ENCODE measurements at places on chromosomes 5 and 9. TPM values are rescaled to one million over a fixed set of nuclear protein-coding genes. Genes with fewer than 3 reads are reported as not detected.
A peak's percentile ranks its signal among the peaks of the same experiment; 100 is the strongest.

DNA sequence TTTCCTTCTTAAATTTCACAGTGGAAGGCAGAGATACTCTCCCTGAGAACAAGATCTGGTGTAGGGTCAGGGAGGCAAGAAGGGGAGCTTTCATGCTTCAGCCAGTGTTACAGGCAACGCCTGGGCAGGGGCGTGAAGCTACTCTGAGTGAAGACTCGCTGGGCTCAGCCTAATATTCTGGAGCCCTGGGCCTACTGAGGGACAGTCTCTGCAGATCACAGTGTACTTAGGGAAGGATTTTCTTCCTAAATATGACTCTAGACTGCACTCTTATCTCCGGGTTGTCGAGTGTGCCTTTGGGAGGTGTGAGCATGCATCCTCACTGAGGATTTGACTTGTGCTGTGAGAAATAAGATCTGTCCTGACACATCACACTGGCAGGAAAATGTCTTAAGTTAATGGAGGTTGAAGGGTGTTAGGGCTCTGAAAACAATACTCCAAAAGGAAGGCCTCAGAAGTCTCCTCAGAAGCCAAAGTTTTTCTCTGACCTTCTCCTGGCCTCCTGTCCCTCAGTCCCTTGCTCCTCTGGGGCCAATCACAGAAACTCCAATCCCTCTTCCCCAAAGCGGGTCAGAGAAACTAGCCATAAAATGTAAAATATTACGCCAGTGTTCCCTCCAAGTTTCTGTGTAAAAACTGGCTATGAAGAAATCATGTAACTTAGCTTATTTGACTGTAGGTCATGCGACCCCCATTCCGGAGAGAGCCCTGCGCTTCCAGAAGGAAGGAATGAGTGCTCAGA lies 156.8 kb upstream of the TBC1D2 start:
- no peak for DNase-seq

- DNase-seq, result no peak
These were observed 61.8 kb downstream of the CTSL start for GRCh38 chr9:87787735-87788134.

TTC23L gene
- total RNA-seq, result 0.58 TPM

- no peak for DNase-seq
These were observed 204.2 kb upstream of the KLF4 start for GRCh38 chr9:107693625-107694326.

DNA sequence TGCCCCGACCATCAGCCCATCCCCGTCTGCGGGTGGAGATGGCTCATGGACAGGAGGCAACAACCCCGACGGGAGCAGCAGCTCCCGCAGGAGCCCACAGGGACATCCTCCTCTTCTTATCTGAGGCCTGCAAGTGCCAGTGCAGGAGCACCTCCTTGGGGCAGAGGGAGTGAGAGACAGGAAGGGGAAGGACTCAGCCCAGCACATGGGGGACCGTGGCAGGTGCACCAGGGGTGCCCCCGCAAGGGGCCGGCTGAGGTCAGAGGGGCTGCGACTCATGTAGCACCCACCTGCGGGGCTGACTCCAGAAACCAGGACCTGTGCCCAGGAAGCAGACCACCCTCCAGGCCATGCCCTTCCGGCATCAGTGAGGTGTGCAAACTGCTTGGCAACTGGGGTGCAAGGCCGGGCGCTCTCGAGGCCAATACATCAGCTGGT lies 259.8 kb upstream of the ADAMTS16 start:
- DNase-seq, result no peak

GRCh38 chr9:89144238-89144637 lies 34.4 kb downstream of the SHC3 start:
- DNase-seq, result no peak

DNA sequence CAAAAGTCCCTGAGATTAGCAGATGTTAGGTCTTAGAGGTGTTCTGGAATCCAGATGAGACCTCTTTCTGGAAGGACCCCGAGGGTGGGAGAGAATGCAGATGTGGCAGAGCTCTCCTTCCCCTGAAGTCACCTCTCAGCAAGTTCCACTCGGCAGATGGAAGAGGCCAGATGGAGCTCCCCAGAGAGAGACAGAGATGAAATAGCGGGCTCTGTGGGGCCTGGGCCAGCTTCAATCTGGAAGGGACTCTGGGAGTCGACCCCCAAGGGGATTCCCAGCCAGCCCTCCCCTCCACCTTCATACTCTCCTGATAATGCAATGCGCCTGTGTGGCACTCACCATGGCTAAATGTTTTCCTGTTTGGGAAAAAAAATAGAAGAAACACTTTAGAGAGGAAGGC lies 60.2 kb downstream of the WNK2 start:
- DNase-seq, result no peak

CARD9 gene
- total RNA-seq, result 1.6 TPM

- no peak for DNase-seq
These were observed 548.7 kb downstream of the TUSC1 start for GRCh38 chr9:25129537-25129936.

ISL1 gene
- not detected for total RNA-seq

DNA sequence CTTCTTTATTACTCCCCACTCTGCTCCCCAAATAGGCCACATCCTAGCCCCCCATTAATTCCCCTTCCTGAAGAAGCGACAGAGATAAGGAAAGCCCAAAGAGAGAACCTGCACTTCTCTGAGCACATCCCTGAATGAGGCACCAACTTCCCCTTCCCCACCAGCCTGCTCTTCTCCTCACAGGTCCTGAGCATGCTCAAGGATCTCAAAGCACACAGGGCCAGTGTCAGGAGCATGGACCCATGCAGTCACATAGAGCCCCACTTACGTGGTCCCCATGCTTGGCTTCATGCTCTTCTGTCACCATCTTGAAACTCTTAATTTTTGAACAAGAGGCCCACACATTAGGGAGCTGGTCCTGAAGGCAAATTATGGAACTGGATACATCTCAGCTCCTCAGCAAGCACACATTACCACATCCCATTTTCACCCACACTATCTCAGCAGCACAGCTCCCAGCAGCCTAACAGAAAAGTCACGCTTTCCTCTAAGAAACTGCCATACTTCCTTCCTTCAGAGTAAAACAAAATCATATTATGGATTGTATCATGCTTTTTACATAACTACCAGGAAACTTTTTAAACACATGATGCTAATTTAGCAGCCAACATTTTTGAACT lies 99.8 kb downstream of the NFIB start:
- no peak for DNase-seq

NRG2 gene
- total RNA-seq, result 0.23 TPM

DNA sequence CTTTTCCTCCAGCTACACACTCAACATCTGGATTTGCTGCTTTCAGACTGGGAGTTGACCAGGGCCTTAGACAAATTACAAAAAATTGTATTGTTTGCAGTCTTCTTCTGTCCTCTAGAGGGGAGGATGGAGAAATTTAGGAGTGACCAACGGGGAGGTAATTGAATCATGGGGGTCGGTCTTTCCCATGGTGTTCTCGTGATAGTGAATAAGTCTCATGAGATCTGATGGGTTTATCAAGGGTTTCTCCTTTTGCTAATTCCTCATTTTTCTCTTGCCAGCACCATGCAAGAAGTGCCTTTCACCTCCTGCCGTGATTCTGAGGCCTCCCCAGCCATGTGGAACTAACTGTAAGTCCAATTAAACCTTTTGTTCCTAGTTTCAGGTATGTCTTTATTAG lies 4.2 kb downstream of the IFNA8 start:
- no peak for DNase-seq

IL4 gene
- 1.5 TPM for total RNA-seq

DNA sequence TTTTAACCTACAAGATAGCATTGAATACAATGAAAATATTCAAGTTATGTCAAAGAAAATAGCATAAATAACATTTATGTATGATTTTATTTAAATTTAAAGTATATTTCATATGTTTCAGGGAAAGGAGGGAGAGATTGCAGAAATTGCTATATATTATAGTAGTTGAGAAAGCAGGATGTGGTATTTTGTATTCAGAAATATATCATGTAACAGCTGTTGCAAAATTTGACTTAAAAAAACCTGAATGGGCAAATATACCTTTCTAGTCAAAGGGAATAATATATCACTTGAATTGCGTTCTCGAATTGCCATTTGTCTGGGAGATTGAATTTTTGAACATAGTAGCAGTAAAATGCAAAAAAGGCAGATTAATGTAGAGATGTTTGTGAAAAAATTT lies 80.6 kb downstream of the PAM start:
- DNase-seq, result no peak

DNA sequence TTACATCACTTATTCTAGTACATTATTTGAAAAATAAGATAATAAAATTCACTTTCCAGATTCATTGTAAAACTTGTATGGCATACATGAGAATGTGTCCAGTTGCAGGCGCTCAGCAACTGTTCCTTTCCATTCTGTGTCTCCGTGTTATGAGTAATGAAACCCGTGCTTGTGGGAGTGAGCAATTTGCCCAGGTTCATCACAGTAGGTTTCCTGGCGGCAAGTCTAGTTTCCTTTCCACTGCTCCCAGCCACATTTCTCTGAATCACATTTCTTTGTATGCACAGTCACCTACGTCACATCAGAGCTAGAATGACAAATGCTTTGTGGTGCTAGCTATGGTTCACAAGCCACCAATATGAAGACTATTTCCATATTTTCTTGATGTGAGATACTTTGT lies 39.9 kb downstream of the MOCS2 start:
- DNase-seq, result peak; percentile 81

GRCh38 chr5:58066557-58066956 lies 393.3 kb downstream of the PLK2 start:
- DNase-seq, result no peak

CNTFR gene
- total RNA-seq, result not detected

DNA sequence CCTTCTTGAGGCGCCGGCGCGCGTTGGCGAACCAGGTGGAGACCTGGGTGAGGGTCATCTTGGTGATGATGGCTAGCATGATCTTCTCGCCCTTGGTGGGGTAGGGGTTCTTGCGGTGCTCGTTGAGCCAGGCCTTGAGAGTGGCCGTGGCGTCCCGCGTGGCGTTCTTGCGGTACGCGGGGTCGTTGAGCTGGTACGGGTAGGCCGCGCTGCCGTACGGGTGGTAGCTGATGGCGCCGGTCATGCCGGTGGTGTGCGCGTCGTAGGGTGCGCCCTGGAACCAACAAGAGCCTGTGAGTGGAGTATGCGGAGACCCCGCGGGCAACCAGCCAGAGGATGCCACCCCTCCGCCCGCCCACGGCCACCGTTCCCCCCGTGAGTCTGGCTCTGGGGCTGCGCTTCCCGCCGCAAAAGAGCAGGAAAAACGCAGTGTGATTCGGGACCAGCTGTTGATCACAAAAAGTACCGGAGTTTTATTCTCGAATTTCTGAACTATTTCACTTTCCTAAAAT lies 1.9 kb downstream of the IRX2 start:
- DNase-seq, result no peak

GRCh38 chr5:179768326-179769085 lies 25.3 kb upstream of the LTC4S start:
- DNase-seq, result peak; percentile 26

TXNDC8 gene
- total RNA-seq, result not detected

SHC3 gene
- not detected for total RNA-seq

GRCh38 chr5:77146896-77147295 lies 59.8 kb upstream of the ZBED3 start:
- no peak for DNase-seq

GRCh38 chr9:91898451-91899218 lies 51.4 kb downstream of the ROR2 start:
- no peak for DNase-seq

IL12B gene
- not detected for total RNA-seq

SLC9A3 gene
- 1.3 TPM for total RNA-seq

DNA sequence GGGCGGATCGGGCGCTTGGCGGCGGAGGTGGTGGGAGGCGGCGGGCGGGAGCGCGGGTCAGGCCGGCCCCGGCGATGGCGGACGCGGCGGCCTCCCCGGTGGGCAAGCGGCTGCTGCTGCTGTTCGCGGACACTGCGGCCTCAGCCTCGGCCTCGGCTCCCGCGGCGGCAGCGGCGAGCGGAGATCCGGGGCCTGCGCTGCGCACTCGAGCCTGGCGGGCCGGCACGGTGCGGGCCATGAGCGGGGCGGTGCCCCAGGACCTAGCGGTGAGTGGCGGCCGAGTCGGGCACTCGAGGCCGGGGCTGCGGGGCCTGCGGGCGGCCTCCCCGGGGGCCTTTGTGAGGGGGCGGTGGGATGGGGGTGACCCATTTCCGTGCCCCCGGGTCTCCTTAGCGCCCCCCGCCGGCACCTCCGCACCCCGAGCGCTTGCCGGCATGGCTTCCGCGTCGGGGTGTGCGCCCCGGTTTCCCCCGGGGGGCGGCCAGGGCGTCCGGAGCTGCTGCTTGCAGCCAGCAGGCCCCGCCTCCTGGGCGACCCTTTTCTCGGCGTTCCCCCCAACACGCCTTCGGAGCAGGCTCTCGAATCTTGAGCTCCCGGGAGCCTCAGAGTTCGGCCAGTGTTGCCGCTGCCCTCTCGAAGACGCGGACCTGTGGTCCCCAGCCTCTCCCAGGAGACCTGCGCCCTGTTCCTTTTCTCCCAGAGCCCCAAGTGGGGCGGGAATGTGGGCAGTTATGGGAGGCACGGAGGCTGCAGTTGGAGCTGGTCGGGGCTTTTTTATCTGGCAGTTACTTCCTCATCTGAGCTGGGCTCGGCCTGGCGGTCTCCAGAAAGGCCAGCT lies 456 bp downstream of the KDM3B start:
- DNase-seq, result peak; percentile 81

DNA sequence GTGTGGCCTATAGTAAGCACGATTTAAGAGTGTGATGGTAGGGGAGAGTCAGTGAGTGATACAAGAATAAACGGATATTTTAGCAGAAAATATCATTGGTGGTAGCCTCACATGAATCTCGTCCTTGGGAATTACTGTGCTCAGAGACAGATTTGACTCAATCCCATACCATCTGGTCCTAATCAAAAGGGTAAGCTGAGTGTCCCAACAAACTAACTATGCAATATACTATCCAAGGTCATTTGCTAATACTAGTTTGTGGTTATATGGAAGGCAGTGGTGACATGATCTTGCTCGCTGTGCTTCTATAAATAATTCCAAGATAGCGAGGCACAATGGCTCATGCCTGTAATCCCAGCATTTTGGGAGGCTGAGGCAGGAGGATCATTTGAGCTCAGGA lies 103.2 kb downstream of the TRPM6 start:
- DNase-seq, result no peak

- DNase-seq, result no peak
These were observed 26.7 kb downstream of the CSF1R start for GRCh38 chr5:150059623-150060022.

- no peak for DNase-seq
These were observed 1105.4 kb upstream of the DMAC1 start for GRCh38 chr9:8904771-8905515.

DNA sequence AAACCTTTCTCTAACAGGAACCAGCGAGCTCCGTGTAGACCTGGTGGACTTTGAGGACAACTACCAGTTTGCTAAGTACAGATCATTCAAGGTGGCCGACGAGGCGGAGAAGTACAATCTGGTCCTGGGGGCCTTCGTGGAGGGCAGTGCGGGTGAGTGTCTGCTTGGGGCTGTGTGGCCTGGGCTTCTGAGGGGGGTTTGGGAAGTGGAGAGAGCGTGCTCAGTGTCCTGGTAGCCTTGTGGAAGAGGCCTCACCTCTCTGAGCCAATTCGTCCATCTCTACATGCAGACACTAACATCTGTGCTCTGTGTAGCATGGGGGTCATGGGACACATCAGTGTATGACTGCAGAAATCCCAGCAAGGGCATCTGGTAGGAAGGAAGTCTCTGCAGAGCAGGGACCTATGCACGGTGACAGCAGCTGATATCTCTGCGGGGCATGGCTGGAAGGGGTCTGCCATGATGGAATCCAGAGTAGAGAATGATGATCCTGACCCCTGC lies 5.9 kb downstream of the FCN2 start:
- no peak for DNase-seq
